ENCODE measurements at places on chromosomes 5 and 9. TPM values are rescaled to one million over a fixed set of nuclear protein-coding genes. Genes with fewer than 3 reads are reported as not detected.
A peak's percentile ranks its signal among the peaks of the same experiment; 100 is the strongest.

The RXFP3 gene
- not detected for polyA plus RNA-seq

DNA sequence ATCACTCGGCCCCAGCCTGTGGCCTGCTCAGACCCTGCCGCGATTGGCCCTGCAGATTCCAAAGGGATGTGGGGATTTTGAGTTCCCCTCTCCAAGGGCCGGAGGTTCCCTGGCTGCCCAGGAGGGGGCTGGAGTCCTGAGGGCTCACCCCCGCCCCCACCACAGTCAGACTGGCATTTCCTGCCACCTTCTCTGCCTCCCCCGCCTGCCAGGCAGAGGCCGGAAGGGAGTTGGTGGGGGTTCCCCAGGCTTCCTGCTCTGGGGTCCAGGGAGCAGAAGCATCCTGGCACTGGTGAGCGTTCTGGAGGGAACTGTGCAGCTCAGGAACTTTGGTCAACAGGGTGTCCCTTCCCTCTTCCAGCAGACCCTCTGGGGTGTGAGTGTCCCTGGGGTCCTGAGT is 70.6 kb downstream of the RXRA start:
- DNase-seq: peak; percentile 63

DNA sequence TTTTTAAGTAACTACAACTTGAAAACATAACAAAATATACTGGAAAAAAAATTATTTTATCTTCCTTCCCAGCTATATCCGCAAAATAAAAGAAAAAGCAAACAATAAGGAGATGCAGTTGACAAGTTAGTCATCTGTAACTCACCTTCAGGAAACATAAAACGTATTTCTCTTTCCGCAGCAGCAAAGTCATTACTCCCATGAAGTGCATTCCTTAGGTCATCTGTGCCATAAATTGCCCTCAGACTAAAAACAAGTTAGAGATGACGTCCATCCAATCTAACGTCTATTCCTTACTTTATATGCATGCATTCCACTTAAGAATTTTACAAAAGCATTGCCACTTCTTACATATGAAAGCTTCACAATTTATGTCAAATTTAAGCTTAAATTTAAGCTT is 10.9 kb downstream of the NME5 start:
- DNase-seq: no peak

DNA sequence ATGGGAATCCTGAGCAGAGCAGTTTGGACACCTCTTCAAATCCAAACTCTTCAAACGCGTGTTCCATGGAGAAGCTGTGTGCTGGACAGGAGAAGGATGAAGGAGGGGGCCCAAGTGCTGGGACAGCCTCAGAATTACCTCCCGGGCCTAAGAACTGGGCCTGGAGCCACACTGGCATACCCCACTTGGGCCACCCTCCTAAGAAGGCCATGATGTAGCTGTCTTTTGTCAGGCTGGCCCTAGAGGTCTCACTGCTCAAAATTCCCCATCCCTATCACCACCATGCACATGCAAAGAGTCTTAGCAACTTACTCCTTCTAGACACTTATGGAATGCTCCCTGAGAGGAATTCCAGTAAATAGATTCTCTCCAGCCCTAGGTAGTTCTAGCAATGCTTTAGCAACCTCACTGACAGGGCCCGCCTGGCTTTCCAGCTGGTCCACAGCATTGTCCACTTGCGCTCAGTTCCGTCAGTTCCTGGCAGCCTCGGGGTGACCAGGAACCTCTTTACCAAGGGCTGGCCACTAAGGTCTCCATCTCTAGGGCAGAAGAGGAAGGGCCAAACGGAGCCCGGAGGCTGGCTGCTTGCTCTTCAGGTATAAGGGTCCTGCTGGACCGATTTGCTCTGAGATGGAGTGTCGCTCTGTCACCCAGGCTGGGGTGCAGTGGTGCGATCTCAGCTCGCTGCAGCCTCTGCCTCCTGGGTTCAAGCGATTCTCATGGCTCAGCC is 75.3 kb downstream of the RGS3 start:
- DNase-seq: no peak

DNA sequence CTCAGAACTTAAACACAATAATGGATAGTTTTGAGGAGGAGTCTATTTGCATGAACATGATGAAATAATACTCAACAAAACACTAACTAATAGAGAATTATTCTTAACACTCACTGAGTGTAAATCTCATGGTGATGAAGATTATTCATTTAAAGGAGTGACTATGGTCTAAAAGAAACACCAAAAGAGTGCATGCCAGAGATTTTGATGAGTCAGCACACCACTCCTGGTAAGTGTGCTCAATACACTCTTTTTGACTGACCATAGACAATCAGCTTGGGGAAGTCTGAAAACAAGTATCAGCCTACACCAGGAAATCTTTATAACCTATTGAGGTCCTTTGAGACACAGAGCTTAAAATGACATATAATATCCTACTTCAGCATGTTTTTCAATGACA is 6.8 kb upstream of the FST start:
- no peak for DNase-seq

GRCh38 chr9:132970324-132971062 is 8.0 kb upstream of the GFI1B start:
- peak; percentile 5 for DNase-seq

Data from B cell (primary cell).